ENCODE measurements at places on chromosomes 4 and X.

GRCh38 chrX:135625995-135626394, 87.4 kb upstream of the CT45A1 start:
- DNase-seq: no peak

- DNase-seq: no peak
Observed at GRCh38 chrX:23726191-23726590, 16.9 kb downstream of the ACOT9 start.

- DNase-seq: no peak
Observed at GRCh38 chrX:69185141-69185540, 19.9 kb upstream of the PJA1 start.

GRCh38 chrX:52422884-52423283, 54.1 kb downstream of the XAGE2 start:
- DNase-seq: no peak

DNA sequence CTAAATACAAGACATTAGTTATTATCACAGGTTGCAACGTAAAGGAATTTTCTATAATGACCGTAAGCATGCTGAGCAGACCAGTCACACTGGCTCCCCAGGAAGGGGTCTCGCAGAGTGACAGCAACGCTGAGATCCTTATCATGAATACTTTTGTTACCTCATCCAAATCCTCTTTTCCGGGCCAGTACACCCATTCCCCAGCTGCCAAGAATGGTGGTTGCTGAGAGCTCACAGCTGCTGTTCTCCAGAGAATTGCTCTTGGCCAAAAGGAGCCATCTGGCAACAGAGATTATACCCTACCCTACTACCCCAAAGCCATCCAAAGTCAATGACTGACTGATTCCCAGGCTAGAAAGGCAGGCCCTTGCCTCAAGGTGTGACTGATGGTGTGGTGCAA, 91.6 kb downstream of the FUNDC1 start:
- DNase-seq: no peak

DNA sequence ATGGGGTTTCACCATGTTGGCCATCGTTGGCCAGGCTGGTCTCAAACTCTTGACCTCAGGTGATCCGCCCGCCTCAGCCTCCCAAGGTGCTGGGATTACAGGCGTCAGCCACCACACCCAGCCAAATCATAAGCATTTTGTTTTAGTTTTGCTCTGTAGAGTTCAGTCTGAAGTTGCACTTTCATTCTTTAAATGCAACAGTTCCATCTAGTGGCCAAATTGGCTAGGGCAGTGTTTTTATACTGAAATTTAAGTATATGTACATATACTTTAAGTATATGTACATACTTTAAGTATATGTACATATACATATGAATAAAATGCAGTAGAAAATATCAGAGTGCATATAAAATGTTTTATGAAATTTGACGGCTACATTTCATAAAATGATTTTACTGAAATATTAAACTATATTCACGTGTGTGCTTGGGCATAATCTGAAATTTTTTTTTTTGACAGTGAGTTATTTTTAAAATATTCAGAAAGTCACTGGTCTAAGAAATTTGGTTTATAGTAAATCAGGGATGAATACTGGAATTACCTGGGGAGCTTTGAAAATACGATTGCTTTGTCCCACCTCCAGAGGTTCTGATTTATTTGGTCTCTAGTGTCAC, 145.5 kb downstream of the NWD2 start:
- no peak for DNase-seq

GRCh38 chr4:1259966-1260365, 11.0 kb upstream of the CTBP1 start:
- DNase-seq: no peak

GRCh38 chr4:42541647-42542046, 115.3 kb downstream of the ATP8A1 start:
- no peak for DNase-seq

GRCh38 chr4:38060829-38061431, 100.7 kb downstream of the PTTG2 start:
- no peak for DNase-seq

- no peak for DNase-seq
Observed at GRCh38 chrX:71650333-71650969, 16.9 kb upstream of the LOC101059915 start.

GRCh38 chr4:40987151-40987550, 227.2 kb downstream of the APBB2 start:
- no peak for DNase-seq

DNA sequence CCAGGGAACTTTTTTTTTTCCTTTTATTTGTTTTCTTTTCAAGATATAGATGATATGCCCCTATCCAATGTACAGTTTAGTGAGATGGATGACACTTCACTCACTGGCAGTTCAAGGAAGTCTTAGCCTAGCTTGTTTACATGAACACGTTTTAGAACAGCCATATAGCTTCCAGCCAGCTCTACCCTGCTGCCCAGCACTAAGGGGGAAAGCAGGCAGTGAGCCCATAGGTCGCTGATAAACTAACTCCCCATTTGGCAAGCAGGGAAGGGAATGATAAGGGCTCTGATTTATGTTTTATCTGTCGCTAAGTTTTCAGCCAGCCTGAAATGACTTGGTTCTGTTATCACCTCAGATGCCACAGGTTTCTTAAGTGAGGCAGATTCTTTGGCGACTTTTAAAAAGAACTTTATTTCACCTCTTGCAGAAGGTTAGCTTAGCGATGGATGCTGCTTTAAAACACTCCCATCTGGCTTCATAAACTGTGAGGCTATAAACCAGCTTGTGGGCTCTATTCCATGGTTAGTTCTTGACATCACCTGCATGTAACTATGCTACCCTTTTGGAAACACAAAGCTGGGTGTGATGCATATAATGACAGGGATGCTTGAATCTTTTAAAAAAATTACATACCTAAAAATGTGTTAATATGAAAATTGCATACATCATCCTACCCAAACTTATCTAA, 348.4 kb downstream of the FBXO8 start:
- no peak for DNase-seq

DNA sequence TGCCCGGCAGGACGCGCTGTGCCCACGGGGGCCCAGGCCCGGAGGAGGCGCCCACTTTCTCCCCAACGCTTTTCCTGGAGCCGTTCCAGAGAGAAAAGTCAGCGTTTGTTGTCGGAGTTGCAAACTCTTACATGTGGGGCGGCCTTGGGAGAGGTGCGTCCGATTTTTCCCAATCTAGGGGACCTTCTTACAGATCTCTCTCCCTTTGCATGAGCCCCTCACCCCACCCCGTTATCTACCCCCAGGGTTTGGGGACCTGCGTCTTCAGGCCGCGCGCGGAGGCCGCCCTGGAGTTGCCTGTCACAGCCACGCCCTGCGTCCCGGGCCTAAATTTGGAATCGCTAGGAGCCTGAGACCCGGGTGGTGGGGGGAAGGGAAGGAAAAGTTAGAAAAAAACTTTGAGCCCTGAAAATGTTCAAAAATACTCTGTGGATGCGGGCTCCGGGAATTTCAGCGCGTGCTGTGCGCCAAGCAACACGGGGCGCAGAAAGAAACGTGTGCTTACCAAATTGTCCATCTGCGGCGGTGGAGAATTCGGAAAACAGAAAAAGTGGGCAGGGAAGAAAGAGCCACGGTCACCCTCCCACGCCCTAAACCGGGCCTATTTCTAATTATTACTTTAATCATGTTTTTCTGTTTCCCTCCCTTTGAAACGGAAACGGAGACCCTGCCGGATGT, 587 bp downstream of the CD99 start:
- no peak for DNase-seq

DNA sequence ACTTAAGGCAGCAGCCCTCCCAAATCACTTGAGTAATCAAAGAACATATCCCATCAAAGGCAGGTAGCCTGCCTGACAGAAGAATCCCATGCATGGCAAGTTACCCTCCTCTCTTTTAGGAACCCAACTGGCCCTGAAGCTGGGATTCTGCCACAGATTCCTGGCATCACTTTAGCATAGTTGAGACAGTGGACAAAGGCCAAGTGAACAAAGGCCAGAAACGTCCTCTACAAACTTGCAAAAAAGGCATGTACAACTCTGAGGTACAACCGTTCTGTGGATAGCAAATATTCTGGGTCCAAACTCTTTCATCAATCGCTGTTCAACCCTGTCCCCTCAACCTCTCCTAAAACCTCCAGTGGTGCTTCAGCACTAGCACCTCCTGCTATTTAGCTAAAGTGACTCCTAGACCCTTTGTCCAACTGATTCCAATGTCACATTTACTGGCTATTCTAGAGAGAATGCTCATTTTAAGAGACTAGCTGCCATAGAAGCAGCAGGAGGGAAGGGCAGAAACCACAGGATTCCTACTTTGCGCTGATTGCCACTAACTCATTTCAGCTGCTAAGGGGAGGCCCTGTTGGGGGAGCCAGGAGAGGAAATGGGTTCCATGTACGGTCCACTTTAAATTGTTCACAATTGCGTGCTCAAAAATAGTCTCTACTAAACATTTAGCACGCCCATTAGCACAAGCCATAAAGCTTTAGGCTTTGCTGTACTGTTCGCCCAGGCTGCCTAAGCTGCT, 105.9 kb downstream of the SHROOM4 start:
- no peak for DNase-seq

GRCh38 chr4:36590343-36590742, 308.9 kb downstream of the DTHD1 start:
- no peak for DNase-seq

DNA sequence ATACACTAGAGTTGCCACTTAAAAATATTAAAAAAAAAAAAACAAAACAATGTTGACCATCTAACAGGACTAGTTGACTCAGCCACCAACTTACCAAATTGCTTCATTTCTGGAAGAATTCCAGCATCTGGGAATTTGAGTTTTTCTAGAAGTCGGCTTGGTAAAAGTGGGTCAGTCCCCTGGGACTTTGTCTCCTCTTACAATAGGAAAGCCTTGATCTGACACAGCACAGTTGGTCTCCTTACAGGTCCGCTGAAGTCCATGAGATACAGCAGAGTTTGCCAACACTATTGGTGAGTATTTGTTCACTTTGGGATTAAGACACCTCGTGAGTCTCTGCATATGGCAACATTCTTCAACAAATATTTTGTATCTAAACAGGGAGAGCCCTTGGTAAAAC, 18.2 kb upstream of the DDIT4L start:
- no peak for DNase-seq

GRCh38 chr4:48078862-48079655, 55.0 kb downstream of the TXK start:
- no peak for DNase-seq

DNA sequence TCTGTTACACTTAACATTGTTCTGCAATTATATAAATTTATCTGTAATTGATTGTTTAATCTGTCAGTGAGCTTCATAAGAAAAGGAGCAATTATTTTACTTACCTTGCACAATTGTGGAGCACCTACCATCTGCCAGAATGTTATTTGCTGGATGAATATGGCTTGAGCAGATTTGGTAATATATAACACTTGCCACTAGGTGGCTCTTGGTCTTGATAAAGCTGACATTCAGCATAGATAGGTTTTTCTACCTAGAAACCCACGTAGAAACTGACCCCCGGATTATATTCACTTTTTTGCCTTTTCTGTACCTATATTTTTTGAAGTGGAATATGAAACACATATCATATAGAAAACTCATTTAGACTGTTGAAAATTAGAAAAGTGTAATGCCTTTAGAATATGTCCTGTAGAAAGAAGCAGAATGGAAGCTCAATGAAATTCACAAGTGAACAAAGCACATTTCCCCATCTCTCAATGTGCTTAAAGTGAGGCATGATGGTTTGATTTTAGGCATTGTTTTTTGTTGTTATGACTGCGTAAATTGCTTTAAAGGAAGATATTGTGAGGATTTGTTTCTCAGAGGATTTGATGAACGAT, 9.5 kb downstream of the RBPJ start:
- no peak for DNase-seq

DNA sequence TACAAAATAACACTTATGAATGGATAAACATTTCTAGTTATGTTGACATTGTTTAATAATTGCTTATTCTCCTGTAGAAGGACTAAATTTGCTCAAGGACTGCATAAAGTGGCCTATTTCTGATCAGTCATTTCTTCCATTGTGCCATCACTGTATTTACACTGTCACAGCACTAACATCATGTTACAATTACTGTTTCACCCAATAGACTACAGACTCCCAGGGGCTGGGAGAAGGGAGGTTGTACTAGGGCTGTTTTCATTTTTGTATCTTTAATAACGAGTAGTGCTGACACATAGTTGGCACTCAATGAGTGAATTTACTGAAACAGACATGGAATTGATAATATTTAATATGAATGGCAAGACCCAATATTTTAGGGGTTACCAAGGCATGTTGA, 139.5 kb downstream of the SLC10A7 start:
- DNase-seq: no peak

- no peak for DNase-seq
Observed at GRCh38 chrX:108332281-108332680, 105.9 kb downstream of the COL4A6 start.

DNA sequence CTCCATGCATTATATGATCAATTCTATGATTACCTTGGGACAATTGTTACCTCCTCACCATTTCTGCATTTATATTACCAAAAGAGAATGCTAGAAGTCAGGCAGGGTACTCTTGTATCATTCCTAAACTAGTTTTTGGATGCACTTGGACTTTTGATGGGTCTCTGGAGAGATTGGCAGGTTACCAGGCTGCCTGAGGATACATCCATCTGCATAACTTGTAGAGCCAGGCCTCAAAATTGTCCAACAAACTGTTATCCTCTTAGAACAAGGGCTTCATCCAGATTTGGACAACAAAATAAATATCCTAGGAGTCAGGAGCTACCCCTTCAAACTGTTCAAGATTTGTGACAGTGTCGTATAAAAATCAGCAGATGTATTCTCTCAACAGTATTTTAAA, 326.1 kb downstream of the IL15 start:
- DNase-seq: no peak

- no peak for DNase-seq
Observed at GRCh38 chr4:5826437-5827107, 66.3 kb downstream of the CRMP1 start.

DNA sequence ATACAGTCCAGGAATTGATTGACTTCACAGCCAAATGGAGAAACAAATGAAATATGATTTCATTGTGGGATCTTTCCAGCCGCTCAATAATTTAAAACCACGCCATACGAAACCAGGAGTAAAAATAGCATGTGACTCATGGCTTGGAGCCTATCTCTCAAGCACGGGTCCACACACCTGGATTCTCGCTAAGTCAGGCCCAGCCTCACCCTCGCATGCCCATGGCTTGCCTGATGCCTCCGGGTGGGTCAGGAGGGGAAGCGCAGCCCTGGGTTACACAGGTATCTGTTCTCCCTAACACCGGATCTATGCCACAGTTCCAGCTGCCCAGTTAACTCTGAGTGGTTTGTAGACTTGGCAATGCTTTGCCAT, 5.6 kb upstream of the ABLIM2 start:
- no peak for DNase-seq
